Activated CD8-positive, alpha-beta memory T cell treated with anti-CD3 and anti-CD28 coated beads, Interleukin-2, amount 10 ng/mL, durations not matched to agents 7 days and 5 days (primary cell): ENCODE measurements at places on chromosomes 2 and 18.

GRCh38 chr2:58876126-58876525 is 635.0 kb upstream of the FANCL start:
- DNase-seq = no peak

- no peak for DNase-seq
Measured at GRCh38 chr18:34627137-34627920, 82.8 kb upstream of the DTNA start.

DNA sequence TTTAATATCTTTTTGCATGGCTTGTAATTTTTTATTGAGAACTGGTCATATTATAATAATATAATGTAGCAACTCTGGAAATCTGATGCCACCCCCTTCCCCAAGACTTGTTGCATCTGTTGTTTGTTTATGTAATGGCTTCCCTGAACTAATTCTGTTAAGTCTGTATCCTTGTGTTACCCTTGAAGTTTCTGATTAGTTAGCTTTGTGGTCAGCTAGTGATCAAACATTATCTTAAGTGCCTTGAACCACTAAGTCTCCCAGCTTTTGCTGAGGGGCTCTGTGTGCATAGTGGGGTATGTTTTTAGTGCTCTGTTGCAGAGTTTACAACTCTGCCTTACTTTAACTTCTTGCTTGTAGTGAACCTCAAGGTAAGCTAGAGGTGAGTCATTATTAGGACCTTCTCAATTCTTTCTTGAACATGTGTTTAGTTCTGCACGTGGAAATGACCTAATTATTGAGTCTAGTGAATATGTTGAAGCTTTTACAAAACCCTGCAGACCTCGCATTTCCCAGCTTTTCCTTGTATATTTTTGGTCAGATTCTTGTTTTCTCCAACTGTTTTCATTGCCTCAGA is 24.8 kb downstream of the SMCHD1 start:
- DNase-seq = no peak

GRCh38 chr2:232402518-232402917 is 4.1 kb upstream of the ALPG start:
- DNase-seq = no peak

GRCh38 chr2:238108423-238109183 is 8.5 kb downstream of the ESPNL start:
- DNase-seq = peak; percentile 55

DNA sequence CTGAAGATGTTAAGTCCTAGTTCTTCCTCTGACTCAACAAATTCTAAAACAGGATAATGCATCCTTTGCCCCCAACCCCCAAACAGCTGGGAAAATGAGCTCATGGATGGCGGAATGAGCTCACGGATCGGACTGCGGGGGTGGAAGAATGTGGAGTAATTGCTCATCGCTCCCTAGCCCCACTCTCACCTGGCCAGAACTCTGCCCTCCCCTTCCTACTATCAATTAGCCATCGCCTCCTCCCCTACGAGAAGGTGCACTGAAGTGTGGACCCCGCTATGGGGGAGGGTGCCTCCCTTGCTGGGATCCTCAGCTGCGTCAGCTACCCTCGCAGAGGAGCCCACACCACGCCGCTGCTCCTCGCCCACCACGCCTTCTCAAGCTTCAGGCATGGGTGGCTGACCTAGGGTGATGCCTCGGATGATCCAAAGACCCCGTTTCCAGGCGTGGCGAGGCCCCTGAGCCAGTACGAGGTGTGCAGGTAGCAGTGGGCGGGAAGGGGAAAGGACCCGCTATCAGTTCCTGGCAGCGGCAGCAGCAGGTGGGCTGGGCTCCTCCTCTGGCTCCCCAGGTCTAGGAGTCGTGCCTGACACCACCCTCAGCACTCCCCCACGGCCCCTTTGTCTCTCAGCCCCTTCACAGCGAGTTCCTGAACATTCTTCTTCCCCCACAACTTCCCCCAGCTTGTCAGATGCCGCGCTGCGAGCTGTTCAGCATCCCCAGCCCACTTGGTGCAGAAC is 82.1 kb upstream of the POMC start:
- no peak for DNase-seq

- no peak for DNase-seq
Measured at GRCh38 chr2:117523267-117523666, 291.2 kb upstream of the DDX18 start.
